Ovary (tissue), 10 donors: ENCODE measurements at places on chromosomes 5 and 9. TPM values are rescaled to one million over a fixed set of nuclear protein-coding genes. Genes with fewer than 3 reads are reported as not detected.

GRCh38 chr5:173981185-173981761 lies 7.7 kb upstream of the C5orf47 start:
- H3K27me3 ChIP-seq = no peaks in the 10 kb centered on the region
- no peak overlapping the region for H3K4me3 ChIP-seq
- H3K27ac ChIP-seq = no peak overlapping the region
- H3K36me3 ChIP-seq = no peaks in the 10 kb centered on the region

DNA sequence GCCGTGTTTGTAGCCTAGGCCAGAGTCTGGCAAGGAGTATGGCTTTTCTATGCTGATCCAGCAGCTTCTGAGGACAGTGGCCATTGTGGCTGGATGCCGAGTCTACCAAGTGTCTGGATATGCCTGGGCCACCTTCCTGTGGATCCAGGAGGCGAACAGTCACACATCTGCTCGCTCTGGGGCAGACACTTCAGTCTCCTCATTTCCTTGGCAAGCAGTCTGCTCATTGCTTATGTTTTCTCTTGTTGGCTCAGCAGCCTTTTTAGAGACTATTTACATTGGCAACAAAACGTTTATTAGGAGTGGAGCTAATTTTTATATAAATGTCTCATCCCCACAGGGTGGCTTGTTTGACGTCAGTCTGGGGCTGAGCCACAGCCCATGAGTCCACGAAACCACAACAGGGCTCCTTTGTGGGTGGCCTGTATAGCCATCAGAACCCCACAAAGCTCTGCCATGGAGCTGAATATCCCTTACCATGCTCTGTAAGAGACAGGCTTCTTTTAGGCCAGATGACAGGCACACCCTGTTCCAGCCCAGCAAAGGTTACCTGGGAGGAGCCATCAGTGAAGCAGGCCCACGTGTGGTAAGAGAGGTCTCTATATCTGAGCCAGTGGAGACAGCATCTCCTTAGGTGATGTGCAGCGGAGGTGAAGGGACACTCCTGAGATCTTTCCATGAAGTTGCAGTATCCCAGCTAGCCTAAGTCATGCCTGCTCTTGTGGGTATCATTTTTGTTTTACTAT lies 221.7 kb downstream of the DIRAS2 start:
- H3K36me3 ChIP-seq = no peaks in the 10 kb centered on the region
- no peak overlapping the region for H3K27ac ChIP-seq
- no peak for DNase-seq
- H3K27me3 ChIP-seq = no peaks in the 10 kb centered on the region
- no peaks in the 10 kb centered on the region for H3K4me1 ChIP-seq

DNA sequence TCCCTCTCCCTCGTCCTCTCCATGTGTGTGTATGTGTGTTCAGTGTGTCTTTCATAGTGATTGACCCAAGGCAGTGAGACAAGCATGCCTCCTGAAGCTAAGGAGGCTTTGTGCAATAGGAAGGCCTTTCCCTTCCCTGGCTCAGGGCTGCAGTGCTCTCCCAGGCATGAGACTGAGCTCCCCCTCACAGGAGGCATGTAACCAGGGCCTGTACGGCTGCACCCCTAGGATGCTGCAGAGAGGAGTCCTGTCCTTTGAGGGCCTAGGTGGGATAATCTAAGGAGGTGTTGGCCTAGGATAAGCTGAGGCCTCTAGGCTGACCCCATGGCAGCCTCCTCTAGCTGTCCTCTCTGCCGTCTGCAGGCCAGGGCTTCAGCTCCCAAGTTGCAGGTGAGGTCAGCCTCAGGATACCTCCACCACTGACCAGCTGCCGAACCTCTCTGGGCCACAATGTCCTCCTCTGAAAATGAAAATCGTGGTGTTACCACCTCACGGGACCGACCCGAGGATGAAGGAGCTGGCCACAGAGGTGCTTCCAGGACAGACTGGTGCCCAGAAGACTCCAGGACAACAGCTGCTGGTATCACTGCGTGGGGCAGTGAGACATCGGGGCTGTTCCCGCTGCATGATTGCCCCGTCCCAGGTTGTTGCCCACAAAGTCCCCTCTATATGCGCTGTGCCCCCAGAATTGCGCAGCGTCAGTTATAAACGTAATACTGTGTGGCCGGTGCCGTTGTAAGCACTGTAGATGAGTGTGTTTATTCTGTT lies 129.6 kb downstream of the BARX1 start:
- no peak for DNase-seq
- H3K4me3 ChIP-seq = no peak overlapping the region
- H3K4me1 ChIP-seq = peaks cover 8% of the 10 kb centered on the region
- H3K36me3 ChIP-seq = no peaks in the 10 kb centered on the region
- no peak overlapping the region for H3K27ac ChIP-seq
- no peaks in the 10 kb centered on the region for H3K27me3 ChIP-seq

The LRRC14B gene
- not detected for total RNA-seq

DNA sequence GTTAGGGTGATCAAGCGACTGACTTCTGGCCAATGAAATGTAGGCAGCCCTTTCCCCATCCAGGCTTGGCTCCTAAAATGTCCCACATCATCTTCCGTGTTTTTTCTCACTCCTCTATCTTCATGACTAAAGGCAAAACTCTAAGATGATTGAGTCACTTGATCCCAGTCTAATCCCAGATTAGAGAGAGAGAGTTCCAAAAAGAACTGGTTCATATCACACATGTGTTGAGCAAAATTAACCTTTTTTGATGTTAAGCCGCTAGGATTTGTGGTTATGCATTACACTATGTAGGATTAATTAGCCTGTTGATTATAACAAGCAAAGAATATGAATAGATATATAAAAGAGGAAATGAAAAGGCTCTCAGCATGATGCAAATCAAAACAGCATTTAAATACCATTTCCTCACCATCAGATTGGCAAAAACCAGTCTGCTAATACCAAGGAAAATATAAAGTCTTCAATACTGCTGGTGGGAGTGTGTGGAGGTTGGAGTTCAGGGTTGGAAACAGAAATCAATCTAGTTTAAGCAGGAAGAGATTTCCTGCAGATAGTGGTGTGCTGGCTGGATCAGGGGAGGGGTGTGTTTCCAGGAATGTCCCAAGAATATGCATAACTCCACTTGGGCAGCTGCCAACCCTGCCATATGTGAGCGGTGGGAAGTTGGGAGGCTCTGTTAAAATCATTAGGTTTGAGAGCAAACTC lies 187.6 kb upstream of the S1PR3 start:
- DNase-seq = no peak
- no peak overlapping the region for H3K27ac ChIP-seq
- no peaks in the 10 kb centered on the region for H3K27me3 ChIP-seq

- no peaks in the 10 kb centered on the region for H3K27me3 ChIP-seq
- H3K27ac ChIP-seq = no peak overlapping the region
- no peak overlapping the region for H3K4me3 ChIP-seq
- DNase-seq = no peak
- H3K4me1 ChIP-seq = no peaks in the 10 kb centered on the region
Observed at GRCh38 chr9:95284162-95285080, 33.1 kb downstream of the FANCC start.
